Type B pancreatic cell (in vitro differentiated cells): ENCODE measurements at places on chromosomes 5 and 9. TPM values are rescaled to one million over a fixed set of nuclear protein-coding genes. Genes with fewer than 3 reads are reported as not detected.

DNA sequence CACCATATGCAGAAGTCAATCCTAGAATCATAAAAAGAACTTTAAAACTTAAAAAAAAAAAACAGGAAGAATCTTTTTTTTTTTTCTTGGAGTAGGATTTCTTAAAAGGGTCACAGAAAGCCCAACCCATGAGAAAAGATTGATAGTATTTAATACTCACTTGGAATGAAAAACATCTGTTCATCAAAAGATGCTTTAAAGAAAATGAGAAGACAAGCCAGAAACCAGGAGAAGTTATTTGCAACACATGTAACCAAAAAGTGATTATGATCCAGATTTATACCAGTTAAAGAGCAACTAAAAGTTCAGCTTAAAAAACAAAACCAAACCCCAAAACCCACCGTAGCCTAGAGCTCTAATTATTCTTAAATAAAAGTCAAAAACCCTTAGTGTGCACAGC lies 69.3 kb downstream of the TLE4 start:
- H3K4me1 ChIP-seq = peaks cover 18% of the 10 kb centered on the region
- H3K27ac ChIP-seq = no peak overlapping the region
- peaks cover 53% of the 10 kb centered on the region for H3K36me3 ChIP-seq

- H3K27ac ChIP-seq = no peak overlapping the region
- DNase-seq = no peak
Measured at GRCh38 chr5:81631124-81631523, 119.8 kb downstream of the SSBP2 start.

DNA sequence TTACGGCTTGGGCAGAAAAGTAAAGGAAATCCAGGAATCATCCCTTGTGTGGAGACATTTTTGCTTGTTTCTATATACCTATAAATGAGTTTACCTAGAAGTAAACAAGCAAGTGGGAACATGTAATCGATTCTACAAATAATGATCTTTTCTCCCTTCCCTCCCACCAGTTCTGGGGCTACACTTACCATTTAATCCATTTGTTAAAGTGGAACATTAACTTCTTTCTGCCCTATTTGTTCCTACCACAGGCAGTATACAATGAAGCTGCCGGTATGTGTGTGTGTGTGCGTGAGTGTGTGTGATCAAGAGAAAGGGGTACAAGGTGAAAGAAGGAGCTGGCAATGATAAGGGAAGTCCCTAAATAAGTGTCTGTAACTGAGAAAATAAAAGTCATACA lies 26.4 kb upstream of the ELL2 start:
- H3K27ac ChIP-seq = no peak overlapping the region
- peaks cover 5% of the 10 kb centered on the region for H3K4me1 ChIP-seq
- H3K4me3 ChIP-seq = no peak overlapping the region
- H3K36me3 ChIP-seq = no peaks in the 10 kb centered on the region
- DNase-seq = no peak
- H3K27me3 ChIP-seq = no peaks in the 10 kb centered on the region

ROR2 gene
- total RNA-seq = 7.4 and 48.9 TPM in 2 replicates
